ENCODE measurements at places on chromosomes 6 and 20.
A peak's percentile ranks its signal among the peaks of the same experiment; 100 is the strongest.

GRCh38 chr20:25022680-25023079 lies 30.1 kb upstream of the APMAP start:
- no peak for DNase-seq

- peak; percentile 24 for DNase-seq
Measured at GRCh38 chr6:73610444-73611275, 43.1 kb downstream of the SLC17A5 start.

GRCh38 chr6:122459240-122459639 lies 12.4 kb downstream of the SERINC1 start:
- DNase-seq: no peak

- no peak for DNase-seq
Measured at GRCh38 chr6:150547502-150548222, 52.0 kb upstream of the PLEKHG1 start.

DNA sequence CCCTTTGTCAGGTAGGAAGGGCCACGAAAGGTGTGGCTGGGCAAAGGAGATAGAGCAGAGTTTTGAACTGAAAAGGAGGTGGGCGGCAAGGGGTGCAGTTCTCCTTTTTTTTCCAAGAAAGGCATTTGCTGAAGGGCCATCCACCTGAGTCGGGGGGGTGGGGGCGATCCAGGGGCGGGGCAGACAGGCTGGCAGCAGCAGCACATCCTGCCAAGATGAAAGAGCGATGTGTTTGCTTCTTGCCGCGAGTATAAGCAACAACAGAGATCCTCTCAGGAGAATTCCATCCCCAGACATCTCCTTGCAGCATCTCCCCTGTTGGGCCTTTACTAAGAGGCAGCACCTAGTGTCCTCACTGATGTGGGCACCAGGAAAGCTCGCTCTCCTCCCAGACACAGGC lies 516.5 kb downstream of the CD83 start:
- no peak for DNase-seq

- no peak for DNase-seq
Measured at GRCh38 chr20:46552460-46553420, 2.3 kb upstream of the OCSTAMP start.

DNA sequence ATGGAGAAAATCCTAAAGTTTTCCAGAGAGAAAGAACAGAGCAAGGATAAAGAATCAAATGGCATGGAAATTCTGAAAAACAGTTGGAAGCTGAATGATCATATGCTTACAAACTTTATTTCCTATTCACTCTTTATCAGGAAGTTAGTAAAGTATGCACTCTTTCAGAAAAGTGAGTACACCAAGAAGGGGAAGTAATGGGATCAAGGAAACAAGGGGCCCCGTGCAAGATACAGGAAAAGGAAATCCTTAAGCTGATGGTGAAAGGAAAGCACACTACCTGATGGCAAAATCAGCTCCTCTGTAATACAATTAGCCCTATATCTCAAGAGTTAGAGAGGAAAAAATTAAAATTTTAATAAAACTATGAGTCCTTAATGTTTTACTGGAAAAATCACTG lies 14.0 kb downstream of the CALHM6 start:
- no peak for DNase-seq

DNA sequence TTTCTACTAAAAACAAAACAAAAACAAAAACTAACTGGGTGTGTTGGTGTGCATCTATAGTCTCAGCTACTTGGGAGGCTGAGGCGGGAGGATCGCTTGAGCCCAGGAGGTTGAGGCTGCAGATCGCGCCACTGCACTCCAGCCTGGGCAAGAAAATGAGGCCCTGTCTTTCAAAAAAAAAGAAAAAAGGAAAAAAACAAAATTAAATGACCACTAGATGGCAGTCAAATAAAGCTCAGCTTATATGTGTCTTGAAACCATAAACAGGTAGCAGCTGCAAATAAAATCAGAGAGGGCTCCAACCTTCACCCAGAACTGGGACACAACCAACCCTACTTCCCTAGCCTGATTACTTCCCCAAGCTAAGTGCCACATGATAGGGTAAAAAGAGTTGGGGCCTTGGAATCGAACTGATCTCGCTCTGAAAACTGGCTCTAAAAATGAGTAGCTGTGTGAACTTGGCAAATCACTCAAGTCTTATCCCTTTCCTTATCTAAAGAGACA lies 67.1 kb upstream of the ADGRF4 start:
- DNase-seq: peak; percentile 8

- no peak for DNase-seq
Measured at GRCh38 chr6:168581236-168581635, 140.3 kb downstream of the SMOC2 start.

GRCh38 chr6:15876406-15876805 lies 213.6 kb upstream of the DTNBP1 start:
- DNase-seq: no peak

DNA sequence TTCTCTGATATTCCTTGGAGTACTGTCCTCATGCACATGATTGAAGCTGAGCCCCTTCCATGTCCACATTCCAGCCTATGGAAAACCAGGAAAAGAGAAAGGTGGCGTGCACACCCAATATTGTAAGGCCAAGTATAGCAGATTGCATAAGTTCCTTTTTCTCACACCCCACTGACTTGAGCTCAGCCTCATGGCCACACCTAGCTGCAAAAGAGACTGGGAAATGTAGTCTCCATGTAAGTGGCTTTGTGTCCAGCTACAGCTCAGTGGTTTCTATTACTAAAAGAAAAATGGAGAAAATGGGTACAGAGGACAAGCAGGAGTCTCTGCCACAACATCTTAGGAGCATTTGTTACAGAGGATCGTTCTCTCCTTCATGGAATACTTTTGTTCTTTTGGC lies 10.8 kb upstream of the UST start:
- DNase-seq: no peak

GRCh38 chr20:63457737-63458136 lies 14.7 kb downstream of the KCNQ2 start:
- DNase-seq: no peak

DNA sequence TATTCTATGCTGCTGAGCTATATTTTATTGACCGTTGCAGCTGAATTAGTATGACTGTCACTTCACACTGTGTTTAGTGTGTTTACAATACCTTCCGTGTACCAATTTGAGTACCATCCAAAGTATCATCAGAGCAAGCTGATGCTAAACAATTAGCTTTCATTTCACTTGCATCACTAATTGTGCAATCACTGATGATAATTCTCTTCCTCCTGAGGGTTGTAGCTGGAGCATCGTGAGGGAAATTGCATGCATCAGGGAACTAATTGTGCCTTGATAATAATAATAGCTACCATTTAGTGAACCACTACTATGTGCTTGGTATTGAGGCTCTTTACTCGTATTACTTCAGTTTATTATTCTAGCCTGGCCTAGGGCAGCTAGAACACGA lies 384.8 kb upstream of the SOX4 start:
- DNase-seq: no peak

- no peak for DNase-seq
Measured at GRCh38 chr6:108134213-108134970, 31.4 kb upstream of the NR2E1 start.

DNA sequence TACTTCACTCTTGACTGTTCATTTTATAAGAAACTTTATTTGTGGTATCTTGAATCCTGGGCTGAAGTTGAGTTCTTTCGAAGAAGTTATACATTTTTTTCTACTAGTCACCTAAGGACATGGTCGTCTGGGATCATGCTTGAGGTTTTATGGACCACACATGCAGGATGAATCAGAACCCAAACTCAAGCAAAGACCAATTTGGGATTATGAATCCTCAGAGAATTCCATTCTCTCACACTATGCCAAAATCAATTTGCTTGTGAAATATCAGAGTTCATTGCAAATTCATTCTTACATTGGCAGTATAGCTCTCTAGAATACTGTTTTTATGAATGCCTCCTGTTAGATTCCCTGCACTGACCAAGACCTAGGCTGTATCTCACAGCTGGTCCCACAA lies 114.3 kb upstream of the HDAC2 start:
- peak; percentile 79 for DNase-seq

DNA sequence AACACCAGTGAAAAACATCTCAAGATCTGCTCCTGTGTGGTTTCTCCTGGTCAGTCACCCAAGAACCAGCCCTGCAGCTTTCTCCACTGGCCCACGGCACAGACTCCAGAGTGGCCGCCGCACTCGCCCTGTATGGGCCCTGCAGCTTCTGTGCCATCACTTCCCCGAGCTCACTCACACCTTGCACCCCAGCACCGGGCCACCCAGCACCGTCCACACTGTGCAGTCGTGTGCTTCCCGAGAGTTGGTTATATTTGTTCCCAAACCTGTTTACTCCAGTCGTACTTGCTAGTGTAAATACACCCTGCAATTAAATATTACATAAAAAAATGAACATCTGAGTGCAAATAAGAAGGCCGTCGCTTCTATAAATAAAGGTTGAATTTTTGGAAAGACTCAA lies 341.7 kb downstream of the CDH26 start:
- no peak for DNase-seq

DNA sequence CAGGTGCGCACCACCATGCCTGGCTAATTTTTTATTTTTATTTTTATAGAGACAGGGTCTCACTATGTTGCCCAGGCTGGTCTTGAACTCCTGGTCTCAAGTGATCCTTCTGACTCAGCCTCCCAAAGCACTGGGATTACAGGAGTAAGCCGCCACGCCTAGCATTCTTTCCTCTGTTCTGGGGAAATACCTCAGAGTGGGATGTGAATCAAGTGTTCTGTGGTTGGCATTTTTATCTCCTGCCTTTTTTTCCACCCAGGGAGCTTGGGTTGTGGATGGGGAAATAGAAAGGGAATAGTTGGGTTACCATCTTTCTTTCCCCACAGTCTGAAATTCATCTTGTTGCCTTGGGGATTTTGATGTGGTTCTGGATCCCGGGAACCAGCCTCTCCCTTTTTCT lies 24.1 kb downstream of the TFAP2C start:
- DNase-seq: no peak

- DNase-seq: no peak
Measured at GRCh38 chr6:168408504-168409136, 32.4 kb upstream of the SMOC2 start.

DNA sequence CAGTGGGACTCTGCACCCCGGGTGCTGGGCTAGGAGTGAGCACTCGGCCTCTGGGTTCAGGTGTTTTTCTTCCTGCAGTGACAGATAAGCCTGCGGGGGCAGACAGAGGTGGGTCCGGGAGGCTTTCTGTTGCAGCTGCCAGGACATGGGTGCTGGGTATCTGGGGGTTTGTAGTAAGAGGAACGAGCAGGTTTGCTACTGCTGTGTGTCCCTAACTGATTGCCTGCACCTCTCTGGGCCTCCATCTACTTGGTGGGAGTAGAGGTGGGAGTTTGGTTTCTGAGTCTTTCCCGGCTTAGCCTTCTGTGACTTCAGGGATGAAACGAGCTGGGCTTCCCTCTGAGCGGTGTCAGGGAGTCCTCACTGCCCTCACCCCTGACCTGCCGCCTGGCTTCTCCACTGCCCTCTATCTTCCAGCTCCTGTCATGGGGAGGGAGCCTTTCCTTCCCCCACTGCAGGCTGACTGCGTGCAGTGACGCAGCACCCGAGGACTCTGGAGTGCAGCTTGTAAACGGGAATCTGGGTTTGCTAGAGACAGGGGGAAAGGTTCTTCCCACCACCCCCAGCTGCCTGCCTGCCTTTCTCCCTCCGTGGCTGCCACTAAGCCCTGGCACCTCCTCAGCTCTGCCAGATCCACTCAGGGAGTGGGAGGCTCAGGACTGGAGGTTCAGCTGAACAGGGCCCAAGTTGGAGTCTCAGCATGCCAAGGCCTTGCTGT lies 6.7 kb downstream of the DLGAP4 start:
- DNase-seq: no peak

DNA sequence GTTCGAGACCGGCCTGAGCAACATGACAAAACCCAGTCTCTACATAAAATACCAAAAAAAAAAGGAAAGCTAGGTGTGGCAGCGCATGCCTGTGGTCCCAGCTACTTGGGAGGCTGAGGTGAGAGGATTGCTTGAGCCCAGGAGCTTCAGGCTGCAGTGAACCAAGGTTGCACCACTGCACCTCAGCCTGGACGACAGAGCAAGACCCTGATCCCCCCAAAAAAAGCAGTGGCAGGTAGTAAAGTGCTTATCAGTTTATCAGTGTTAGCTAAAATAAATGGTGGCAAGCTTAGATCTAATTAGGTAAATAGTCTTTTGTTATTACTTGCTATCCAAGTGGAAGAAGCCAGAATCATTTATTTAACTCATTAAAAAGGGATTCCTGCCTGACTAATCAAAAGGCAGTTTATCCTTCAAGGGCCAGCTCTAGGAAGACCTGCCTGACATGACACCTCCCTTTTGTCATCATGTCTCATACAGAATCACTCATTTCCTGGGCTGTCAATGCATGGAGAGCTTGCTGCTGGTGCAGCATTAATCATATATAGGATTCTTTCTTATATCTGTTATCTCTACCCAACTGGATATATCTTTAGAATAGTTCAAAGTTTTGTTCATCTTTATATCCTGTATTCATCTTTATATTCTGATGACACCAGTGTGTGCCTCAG lies 9.6 kb downstream of the DSTN start:
- no peak for DNase-seq

DNA sequence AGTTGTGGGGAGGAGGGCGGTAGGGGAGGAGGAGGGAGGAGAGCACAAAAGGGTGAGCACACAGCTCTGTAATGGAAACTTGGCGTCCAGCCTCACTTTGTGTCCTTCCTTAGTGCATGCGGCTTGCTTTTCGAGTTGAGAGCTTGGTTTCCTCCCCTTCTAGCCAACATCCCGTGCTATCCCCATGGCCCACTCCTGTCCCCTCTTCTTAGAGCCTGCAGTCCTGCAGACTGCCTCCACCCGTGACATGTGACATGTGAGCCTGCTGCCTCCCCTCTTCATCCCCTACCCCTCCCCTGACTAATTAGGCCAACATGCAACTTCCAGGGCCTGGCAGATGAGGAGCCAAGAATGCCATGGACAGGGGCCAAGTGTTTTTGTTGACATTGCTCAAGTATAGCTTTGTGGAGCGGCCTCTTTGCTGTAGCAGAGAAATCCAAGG lies 63.2 kb downstream of the SLC24A3 start:
- DNase-seq: no peak

GRCh38 chr20:42401613-42402012 lies 783.4 kb upstream of the CHD6 start:
- no peak for DNase-seq

DNA sequence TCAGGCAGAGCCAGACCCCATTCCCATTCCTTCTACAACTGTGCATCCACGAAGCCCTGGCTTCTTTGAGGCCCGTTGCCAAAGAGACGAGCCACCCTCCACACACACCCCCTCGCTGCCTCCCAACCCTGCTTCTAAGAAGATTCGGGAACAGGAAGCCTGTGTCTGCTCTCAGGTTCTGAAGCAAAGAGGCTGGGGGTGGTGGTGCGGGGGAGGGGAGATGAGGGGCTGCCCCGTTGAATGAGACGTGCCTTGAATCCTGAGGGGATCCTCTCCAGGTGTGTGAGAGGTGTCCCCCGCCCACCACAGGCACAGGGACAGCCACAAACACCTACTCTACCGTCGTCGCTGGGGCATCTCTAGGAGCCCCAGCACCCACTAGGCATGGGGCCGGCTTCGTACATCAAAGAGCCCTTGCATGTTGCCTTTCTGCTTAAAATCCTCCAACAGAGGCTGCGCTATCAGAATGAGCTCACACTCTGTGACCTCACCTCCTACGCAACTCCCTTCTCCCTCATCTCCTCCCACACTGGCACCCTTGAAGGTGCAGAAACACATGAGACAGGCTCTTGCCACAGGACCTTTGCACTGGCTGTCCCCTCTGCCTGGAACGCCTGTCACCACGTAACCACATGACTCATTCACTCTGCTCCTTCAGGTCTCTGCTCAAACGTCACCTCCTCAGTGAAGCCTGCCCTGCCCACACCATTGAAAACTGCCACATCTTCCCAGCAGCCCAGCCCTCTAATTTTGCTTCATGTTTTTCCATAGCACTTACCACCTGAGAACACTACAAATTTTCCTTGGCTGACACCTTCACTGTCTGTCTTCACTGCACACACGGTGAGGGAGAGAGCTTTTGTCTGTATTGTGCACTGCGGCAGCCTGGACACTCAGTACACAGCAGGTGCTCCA lies 58.5 kb downstream of the PREX1 start:
- DNase-seq: no peak

Data from fibroblast of skin of left biceps (primary cell).